Natural killer cell (primary cell): ENCODE measurements at places on chromosomes 6 and 20. TPM values are rescaled to one million over a fixed set of nuclear protein-coding genes. Genes with fewer than 3 reads are reported as not detected.

The SLC18B1 gene
- 3.0 TPM for total RNA-seq

DNA sequence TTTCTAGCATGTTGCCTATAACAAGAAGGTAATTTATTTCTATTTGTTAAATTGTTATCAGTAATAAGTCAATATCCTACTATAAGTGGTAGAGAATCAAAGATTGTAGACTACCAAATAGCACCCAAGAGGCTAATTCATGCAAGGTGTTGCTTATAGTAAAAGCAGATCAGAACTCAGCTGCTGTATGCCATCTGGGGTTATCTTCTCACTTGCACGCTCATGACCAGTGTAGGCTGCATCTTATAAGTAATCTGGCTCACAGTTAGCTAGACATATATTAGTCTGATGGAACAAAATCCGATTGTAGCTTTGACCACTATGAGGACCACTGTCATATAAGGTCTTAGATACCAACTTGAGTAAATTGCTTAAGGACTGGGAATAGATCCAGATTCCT, 17.0 kb downstream of the TOP1 start:
- no peaks in the 10 kb centered on the region for H3K27me3 ChIP-seq
- no peak for DNase-seq
- H3K36me3 ChIP-seq: no peaks in the 10 kb centered on the region

GRCh38 chr20:10519361-10520046, 84.4 kb downstream of the SLX4IP start:
- DNase-seq: no peak
- no peak overlapping the region for H3K4me3 ChIP-seq
- H3K27ac ChIP-seq: no peak overlapping the region
- peaks cover 5% of the 10 kb centered on the region for H3K4me1 ChIP-seq
- no peaks in the 10 kb centered on the region for H3K27me3 ChIP-seq

DNA sequence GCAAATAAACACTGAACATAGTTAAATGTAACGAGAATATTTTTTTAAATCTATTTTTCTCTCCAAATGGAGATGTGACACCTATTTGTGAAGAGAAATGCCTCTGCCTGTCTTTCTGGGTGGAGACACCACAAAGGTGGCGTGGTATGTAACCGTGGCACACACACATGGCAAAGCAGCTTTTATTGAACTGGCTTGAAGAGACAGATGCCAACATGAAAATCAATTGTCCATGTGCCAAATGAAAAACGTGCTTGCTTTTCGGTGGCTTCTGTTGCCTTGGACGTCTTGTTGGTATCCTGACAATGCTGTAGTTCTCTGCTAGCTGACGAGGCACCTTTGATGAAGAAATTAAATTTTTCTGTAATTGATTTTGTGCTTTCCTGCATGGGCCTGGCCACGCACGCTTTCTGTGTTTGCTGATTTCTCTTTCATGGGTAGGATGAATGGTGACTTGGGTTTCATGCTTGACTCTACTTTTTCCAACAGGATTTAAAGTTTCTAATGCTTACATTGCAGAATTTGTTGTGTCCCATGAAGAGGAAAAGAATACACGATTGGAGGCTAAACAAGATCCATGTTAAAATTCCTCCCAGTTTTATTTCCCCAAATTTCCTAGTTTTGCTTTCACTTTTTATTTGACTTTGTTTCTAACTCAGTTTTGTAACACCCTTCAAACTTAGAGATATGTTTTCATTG, 202.6 kb downstream of the TMEM242 start:
- H3K27ac ChIP-seq: no peak overlapping the region
- no peak overlapping the region for H3K4me3 ChIP-seq
- no peaks in the 10 kb centered on the region for H3K27me3 ChIP-seq
- H3K36me3 ChIP-seq: peaks cover 3% of the 10 kb centered on the region
- no peak for DNase-seq

GRCh38 chr20:9143926-9144325, 75.0 kb downstream of the PLCB4 start:
- no peaks in the 10 kb centered on the region for H3K27me3 ChIP-seq
- DNase-seq: no peak
- no peak overlapping the region for H3K4me3 ChIP-seq
- H3K27ac ChIP-seq: no peak overlapping the region
- no peaks in the 10 kb centered on the region for H3K36me3 ChIP-seq

- no peaks in the 10 kb centered on the region for H3K4me1 ChIP-seq
- DNase-seq: no peak
- H3K27ac ChIP-seq: no peak overlapping the region
- H3K36me3 ChIP-seq: no peaks in the 10 kb centered on the region
Observed at GRCh38 chr6:41757931-41758640, 10.9 kb upstream of the PGC start.

DNA sequence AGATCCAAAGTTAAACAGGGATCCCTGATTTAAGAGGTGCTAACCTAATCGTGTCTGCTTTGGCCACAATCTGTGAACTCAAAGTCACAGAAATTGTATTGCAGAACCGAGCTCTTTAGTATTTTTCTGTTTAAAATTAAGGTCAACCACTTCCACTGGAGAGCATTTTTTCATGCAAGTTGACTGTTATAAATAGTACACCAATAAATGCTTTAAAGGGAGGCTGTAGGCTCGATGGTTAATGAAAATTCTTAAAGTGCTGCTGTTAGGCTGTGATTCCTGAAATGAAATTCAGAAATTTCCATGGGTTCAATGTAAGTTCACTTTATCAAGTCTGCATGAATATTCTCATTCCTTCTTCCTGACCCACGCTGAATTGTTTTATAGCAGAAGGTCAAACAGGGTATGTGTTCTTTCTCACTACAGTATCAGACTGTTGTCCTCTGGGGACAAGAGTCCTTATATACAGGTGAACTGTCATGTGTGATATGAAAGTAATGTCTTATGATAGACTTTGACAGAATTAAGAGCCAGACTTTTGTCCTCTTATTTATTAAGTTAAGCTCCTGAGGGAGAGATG, 92.5 kb upstream of the HDGFL1 start:
- no peak overlapping the region for H3K4me3 ChIP-seq
- DNase-seq: no peak
- H3K27me3 ChIP-seq: no peaks in the 10 kb centered on the region
- no peak overlapping the region for H3K27ac ChIP-seq
- H3K4me1 ChIP-seq: no peaks in the 10 kb centered on the region

DNA sequence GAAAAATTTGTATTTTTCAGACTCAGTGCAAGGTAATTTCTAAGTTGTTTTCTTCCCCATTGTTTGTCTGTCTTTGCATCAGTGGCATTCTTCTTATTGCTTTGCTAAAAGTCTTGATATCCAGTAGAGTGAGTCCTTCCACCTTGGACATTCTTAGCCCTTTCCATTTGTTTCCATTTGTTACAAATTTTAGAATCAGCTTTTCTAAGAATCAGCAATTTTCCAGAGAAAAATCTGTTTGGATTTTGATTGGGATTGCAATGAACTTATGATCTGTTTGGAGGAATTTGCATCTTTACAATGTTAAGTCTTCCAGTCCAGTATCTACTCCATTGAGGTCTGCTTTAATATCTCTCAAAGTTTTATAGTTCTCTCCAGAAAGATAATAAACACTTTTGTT, 36.4 kb downstream of the LRRN4 start:
- no peak for DNase-seq
- no peak overlapping the region for H3K27ac ChIP-seq
- H3K4me3 ChIP-seq: no peak overlapping the region
- H3K4me1 ChIP-seq: no peaks in the 10 kb centered on the region
- no peaks in the 10 kb centered on the region for H3K27me3 ChIP-seq

DNA sequence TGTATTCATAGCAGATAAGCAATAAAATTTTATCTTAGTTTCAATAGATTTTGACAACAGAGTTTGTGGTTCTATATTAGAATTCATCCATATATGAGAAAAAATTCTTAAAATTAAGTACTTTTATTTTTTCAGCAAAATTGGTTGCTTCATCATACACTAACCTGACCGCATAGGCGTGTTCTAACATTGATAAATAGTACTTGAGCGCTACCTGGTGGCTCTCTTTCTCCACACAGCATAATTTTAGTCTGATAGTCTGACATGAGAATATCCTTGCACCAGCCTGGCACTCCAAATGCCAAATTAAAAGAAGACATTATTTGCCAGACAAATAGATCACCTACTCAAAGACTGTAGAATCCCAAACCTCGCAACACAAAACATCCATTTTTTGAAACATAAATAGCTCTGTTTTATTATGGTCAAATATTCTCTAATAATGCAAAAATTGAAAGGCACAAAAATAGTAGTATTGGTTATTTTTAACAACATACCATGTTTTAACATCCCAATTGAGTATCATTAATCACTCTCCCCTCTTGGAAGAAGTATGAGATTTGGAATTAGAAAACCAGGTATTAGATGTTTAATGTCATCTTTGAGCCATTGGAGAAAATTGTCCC, 33.0 kb upstream of the FILIP1 start:
- H3K36me3 ChIP-seq: no peaks in the 10 kb centered on the region
- peak; percentile 79 for DNase-seq
- peaks cover 3% of the 10 kb centered on the region for H3K27me3 ChIP-seq
- no peaks in the 10 kb centered on the region for H3K4me1 ChIP-seq
- H3K4me3 ChIP-seq: no peak overlapping the region
